SHP77 treated with DMSO at 0.1 percent for 48 hours (cell line): ENCODE measurements at places on chromosomes 4 and X.

DNA sequence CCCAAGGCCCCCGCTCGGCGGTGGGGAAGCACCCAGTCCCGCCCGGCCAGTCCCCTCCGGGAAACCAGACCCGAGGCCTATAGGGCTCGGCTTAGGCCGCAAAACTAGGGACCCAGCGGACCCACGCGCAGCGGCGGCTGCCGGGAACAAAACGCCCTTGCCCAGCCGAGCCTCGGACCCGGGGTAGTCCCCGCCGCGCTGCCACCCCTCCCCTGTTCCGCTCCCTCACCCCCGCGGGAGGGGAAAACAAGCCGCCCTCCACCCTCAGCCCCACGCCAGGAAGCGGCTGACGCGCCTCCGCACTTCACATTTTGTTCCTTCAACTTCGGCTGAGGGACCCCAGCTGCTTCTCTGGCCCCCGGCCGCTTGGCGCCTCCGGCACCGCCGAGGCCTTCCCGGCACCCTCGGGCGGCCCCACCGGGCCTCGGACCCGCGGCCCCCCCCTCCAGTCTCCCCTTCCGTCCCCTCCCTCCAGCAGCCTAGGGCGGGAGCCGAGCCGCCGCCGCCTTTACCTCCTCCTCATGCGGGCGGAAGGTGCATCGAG, 694 bp downstream of the PDS5A start:
- DNase-seq = no peak

DNA sequence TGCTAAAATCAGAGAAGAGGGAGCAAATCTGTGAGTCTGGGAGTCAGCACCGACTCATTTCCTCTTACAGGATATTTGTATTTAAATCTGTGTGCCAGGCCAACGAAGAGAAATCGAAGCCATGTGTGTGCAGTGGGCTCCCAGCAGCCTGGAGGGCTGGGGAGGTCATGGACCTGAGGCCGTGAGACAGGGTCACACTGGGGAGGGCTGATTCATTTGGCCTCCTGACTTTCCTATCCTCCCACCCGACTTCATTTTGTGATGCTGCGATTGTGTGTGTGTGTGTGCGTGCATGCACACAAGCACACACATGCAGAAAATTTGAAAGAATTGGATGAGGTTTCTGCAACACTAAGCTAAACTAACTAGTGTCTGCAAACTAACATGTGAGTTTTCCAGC, 48.7 kb upstream of the STX18 start:
- no peak for DNase-seq

GRCh38 chrX:153884590-153884989, 1.4 kb downstream of the L1CAM start:
- DNase-seq = no peak

GRCh38 chrX:45435481-45435880, 234.8 kb upstream of the DIPK2B start:
- no peak for DNase-seq

- DNase-seq = no peak
Observed at GRCh38 chrX:153596981-153597750, 1.8 kb downstream of the CCNQ start.

- DNase-seq = no peak
Observed at GRCh38 chr4:120722655-120723054, 199.9 kb downstream of the PRDM5 start.

GRCh38 chr4:167452922-167453430, 218.7 kb upstream of the SPOCK3 start:
- no peak for DNase-seq

DNA sequence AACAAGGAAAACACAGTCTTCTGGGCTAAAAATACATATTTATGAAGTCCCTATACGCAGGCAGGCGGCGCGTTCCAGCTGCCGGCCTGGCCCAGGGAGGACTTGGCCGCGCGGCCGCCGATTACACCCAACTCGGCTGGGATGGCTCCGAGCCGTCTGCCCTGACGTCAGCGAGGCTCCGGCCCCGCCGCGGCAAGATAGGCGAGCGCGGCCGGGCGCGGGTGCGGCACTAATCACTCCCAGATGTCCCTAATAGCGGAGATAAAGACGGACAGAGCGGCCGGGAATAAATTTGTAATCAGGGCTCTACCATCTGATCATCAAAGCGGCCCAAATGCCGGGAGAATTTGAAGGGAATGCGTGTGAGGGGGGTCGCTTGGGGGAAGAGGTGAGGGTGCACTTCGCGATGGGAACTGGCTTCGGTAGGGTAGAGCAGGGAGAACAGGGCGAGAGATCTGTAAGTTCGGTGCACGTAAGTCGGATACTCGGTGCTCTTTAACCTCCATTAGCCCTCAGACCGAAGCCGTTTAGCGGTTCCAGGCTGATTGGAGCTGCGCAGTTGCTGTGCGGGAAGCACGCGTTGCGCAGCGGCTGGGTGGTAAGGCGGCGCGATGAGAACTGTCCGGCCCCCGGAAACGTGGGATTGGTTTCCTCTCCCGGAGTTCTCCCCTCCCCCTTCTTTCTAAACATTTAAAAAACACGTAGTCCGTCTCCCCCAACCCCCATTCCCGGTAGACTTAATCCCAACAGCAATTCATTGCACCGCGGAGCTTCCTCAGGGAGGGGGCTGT, 7.7 kb downstream of the HAND2 start:
- DNase-seq = no peak

DNA sequence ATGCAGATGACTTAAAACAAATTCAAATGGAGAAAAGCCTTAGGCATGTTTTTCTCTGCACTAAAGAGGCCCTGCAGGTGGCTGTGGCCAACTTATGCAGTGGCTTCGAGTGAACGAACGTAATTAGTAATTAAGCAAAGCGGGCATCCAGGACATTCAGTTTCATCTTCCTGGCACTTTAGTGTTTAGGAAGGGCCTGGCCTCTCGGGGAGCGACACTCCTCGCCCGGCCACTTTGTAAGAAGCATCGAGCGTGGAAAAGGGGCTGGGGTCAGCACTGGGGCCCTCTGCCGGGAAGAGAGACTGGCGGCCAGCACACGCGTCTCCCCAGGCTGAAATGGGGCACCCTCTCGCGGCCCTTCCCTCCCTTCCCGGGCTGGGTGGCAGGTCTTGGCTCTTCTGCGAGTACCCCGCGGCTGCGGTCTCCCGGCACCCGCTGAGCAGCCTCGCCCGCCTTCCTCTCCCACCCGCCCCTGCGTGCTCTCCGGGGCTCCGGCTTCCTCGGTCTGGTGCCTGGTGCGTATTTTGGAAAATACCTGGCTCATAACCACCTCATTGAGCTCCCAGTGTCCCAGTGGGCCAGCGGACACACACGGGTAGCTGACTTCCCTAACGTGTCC, 677 bp upstream of the CYP4V2 start:
- no peak for DNase-seq

GRCh38 chr4:158068068-158068467, 104.8 kb downstream of the GASK1B start:
- DNase-seq = no peak

DNA sequence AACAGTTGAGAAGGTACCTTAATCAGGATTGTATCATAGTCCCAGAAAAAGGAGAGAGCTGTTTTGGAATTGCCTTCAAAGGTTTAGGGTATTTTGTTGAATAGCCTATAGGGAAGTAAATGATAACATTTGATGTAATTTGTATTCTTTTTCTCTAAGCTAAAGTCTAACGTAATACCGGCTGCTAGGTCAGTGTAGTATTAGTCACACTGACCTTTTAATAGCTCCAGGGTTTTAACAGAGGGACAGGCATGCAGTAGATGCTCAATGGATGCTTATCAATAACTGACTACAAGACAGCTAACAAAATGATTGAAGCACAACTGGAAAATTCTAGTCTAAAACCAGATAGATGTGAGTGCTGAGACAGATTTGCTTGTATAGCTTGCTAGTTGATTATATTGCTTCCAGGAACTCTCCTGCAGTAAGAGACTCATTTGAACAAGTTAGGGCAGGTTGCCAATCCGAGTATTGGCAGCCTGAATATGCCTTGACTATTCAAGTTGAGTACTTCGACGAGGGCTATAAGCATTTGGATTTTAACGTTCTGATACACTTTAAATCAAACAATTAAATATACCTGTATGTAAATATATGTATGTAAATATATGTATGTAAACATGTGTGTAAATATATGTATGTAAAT, 16.5 kb upstream of the PNPLA4 start:
- no peak for DNase-seq

GRCh38 chr4:25914670-25915352, 791 bp downstream of the SMIM20 start:
- no peak for DNase-seq

GRCh38 chr4:151418385-151418784, 9.4 kb downstream of the FHIP1A start:
- DNase-seq = no peak

GRCh38 chr4:7725951-7726350, 213.7 kb downstream of the AFAP1 start:
- no peak for DNase-seq

DNA sequence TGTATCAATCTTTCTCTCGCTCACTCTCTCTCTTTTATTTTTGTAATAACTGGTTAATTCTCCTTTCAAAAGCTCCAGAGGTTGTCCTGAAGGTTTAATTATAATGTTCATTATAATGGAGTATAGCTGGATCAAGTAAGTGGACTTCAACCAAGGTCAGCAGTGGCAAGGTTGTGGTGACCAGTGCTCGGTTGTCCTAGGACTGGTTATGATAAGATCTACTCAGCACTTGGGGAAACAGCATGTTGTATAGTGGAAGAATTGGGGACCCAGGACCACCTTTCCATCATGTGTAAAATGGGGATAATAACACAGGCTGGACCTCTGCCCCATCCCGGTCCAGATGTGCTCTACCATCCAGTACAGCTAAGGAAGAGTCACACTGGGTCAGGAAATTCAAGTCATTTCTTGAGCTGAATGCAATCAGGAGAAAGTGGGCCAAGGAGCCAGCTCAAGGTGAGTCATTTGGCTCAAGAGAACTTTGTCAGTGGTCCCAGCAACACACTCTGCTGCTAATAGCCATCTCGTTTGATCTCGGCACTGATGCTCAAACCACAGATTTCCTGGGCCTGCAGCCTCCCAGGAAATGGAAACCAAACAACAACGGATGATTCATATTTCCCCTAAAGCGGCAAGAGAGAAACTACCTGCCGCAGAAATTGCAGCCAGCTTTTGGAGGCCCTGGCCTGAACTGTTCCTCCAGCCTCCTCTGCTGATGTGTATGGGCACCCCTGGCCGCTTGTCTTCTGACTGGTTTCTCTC, 123.6 kb upstream of the RBPJ start:
- no peak for DNase-seq

GRCh38 chrX:48086082-48086481, 14.6 kb upstream of the ZNF630 start:
- no peak for DNase-seq

DNA sequence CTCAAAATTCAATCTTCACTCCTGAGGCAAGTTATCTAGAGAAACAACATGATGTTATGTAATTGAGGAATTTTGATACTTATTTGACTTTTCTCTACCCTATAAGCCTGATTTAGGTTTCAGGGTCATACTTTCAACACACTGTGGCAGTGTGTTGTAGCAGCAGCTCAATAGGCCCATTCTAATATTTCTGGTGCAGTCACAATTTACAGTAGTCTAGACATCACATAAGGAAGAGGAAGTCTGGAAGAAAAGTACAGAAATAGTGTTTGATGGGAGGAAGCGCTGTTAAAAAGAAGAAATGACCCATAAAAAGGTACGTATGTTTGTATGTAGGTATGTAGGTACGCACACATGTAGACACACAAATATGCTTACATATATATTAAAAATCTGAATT, 194.3 kb downstream of the ARHGAP24 start:
- no peak for DNase-seq

GRCh38 chrX:14051416-14051815, 21.7 kb upstream of the GEMIN8 start:
- DNase-seq = no peak

GRCh38 chr4:38320833-38321232, 343.2 kb upstream of the KLF3 start:
- DNase-seq = no peak

DNA sequence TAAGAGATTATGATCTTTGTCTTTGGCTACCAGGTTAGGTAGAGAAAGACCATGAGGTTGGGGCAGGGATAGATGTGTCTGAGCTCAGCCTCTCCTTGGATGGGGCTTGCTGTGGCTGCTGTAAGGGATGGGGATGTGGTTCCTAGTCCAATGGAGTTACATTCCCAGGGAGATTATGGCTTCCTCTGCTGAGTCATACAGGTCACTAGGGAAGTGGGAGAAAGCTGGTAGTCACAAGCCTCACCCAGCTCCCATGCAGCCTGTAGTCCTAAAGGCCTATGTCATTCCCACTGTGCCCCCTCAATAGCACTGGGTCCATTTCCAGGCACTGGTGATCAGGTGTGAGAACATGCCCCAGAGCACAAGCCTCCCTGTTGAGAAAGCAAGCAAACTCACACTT, 70.6 kb upstream of the CENPE start:
- DNase-seq = no peak

GRCh38 chr4:76090241-76090691, 15.8 kb downstream of the ART3 start:
- DNase-seq = no peak

GRCh38 chr4:99219072-99219471, at the start of gene ADH6:
Gene ADH6, minus strand, starts transcription at chr4:99219246. Its CDS starts 94 bp downstream, at chr4:99219152.
- DNase-seq = no peak

- DNase-seq = no peak
Observed at GRCh38 chr4:166121897-166122296, 248.9 kb downstream of the TLL1 start.

- no peak for DNase-seq
Observed at GRCh38 chr4:81663368-81663767, 191.7 kb upstream of the RASGEF1B start.

GRCh38 chr4:113397114-113397701, 347.8 kb downstream of the ANK2 start:
- DNase-seq = no peak

GRCh38 chr4:56303921-56304320, 83.4 kb downstream of the AASDH start:
- DNase-seq = no peak

- DNase-seq = no peak
Observed at GRCh38 chr4:187301923-187302322, 578.3 kb upstream of the FAT1 start.

GRCh38 chrX:130393451-130394074, 8.1 kb upstream of the GPR119 start:
- no peak for DNase-seq

- DNase-seq = no peak
Observed at GRCh38 chr4:48187813-48188212, 53.8 kb upstream of the TXK start.

DNA sequence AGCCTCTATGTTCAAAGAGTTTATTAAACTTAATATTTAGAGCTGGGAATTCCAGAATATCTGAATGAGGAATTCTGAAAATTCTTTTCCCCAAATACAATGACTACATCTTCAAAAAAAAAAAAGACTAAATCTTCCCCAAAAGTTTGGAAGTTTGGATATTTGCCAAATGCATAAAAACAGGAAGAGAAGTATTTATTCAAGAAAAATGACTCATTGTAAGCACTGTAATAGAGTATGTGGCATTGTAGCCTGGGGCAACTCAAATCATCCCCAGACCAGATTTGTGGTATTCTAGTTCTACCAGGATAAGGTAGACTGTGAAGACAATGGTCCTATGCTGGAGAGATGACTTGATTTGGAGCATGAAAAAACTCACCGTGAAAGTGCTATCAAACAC, 78.5 kb upstream of the PDHA2 start:
- no peak for DNase-seq

GRCh38 chr4:148359769-148360168, 82.4 kb downstream of the NR3C2 start:
- no peak for DNase-seq

- peak; percentile 18 for DNase-seq
Observed at GRCh38 chr4:104860238-104861123, 286.2 kb upstream of the TET2 start.

- DNase-seq = no peak
Observed at GRCh38 chr4:71833232-71833900, 49.5 kb upstream of the GC start.

- no peak for DNase-seq
Observed at GRCh38 chr4:151641983-151642382, 118.8 kb downstream of the GATB start.
